Cerebellar nuclear complex (tissue), 1 donor: ENCODE measurements at places on chromosomes 4 and X.

DNA sequence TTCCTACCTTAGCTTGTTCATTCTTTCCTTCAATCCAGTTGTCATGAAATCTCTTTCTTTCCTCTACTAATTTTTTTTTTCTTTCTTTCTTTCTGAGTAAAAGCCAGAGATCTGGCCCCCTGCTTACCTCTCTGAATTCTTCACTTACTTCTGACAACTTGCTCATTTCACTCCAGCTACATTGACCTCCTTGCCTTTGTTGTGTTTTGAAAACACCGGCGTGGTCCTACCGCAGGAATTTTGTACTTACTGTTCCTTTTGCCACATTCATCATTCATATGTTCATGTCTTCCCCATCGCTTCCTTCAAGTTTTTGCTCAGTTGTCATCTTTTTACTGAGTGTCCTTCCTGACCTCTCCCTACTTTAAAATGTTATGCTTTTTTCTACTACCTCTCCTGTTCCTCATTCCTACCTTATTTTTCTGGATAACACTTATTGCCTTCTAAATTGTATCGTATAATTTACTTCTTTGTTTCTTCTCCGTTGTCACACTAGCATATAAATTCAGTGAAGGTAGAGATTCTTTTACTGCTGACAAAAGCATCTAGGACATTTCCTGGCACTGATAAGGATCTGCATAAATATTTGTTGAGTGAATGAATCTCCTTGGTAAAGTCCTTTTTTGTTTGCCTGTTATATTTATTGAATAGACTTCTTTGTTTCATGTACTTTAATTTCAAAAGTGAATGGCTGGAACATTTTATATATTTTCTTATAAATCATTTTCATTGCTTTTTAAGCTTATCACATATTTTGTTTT lies 74.4 kb downstream of the NFKB1 start:
- no peak for DNase-seq

DNA sequence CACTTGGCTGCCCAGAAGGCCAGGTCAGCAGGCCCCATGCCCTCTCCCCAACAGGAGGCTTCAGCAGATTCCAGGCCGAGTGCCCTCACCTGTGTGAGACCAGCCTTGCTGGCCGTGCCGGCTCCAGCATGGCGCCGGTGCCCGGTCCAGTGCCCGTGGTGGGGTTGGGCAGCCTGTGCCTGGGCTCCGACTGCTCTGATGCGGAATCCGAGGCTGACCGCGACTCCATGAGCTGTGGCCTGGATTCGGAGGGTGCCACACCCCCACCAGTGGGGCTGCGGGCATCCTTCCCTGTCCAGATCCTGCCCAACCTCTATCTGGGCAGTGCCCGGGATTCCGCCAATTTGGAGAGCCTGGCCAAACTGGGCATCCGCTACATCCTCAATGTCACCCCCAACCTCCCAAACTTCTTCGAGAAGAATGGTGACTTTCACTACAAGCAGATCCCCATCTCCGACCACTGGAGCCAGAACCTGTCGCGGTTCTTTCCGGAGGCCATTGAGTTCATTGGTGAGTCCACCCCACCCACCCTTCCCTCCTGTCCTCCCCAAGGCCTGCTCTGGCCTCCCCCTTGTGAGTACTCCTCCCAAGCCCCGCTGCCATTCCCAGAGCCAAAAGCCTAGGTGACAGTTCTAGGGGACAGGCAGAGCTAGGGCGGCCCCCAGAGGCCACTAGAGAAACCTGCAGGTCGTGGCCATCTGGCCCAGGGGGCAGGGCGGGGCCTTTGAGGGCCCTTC lies 2.3 kb downstream of the DUSP9 start:
- DNase-seq = no peak

GRCh38 chr4:154618708-154619315 lies 6.4 kb upstream of the FGG start:
- no peak for DNase-seq

GRCh38 chr4:143417679-143418403 lies 81.2 kb downstream of the GAB1 start:
- no peak for DNase-seq

GRCh38 chrX:149760965-149761364 lies 12.9 kb upstream of the HSFX1 start:
- DNase-seq = no peak
